Glutamatergic neuron (in vitro differentiated cells): ENCODE measurements at places on chromosomes 7 and 10. TPM values are rescaled to one million over a fixed set of nuclear protein-coding genes. Genes with fewer than 3 reads are reported as not detected.
A peak's percentile ranks its signal among the peaks of the same experiment; 100 is the strongest.

DNA sequence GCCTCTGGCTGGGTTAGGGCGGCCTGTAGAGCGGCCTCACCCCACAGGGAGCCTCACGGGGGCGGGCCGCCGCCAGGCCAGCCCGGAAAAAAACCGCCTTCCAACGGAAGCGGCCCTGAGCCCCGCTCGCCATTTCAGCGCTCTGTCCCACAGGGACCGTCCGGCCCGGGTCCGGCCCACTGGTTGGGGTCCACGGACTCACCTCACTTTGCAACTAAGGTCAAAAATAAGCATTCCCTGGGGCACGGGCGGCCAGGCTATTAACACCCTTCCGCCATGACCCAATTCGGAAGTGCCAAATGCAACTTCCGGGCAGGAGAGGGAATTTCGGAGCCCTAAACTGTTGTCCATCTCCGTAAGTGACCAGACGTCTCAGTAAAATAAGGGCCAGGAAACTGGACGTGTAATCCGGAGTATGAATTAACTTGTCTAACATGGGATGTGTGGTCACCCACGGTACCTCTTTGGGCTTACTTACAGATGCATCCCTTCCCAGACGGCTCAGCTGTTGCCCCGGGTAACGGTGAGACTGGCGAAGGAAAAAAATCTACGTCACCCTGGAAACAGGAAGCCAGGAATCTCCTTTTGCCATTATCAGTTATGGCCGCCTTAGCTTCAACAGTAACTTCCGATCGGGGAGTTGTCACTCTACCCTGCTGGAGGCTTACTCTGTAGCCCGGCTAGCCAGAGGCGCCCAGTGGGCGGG is at the start of gene BBIP1:
Gene BBIP1, minus strand, starts transcription at position 538 of the 706 bp plus-strand sequence. CDS start 1,023 bp downstream, outside the sequence.
- peak; percentile 94 for DNase-seq

GRCh38 chr10:123380491-123381085 is 226.4 kb downstream of the BUB3 start:
- DNase-seq = no peak

DNA sequence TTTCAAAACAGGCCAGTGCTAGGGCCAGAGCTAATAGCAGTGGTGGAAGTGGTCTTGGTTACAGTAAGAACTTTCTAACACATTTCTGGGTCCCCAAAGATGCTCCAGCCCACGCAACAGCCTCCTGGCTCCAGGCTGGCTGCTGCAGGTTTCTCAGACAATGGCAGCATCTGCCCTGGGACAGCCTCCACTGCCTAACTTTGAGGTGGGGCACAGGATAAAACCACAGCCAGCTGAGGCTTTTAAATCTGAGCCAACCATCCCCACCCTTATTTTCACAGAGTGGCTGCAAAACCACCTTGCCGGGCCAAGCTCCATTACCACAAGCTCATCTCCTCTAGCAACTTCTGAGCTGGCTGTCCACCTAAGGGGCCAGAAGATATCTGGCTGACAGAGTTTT is 84.8 kb downstream of the FAM53B start:
- no peak for DNase-seq

DNA sequence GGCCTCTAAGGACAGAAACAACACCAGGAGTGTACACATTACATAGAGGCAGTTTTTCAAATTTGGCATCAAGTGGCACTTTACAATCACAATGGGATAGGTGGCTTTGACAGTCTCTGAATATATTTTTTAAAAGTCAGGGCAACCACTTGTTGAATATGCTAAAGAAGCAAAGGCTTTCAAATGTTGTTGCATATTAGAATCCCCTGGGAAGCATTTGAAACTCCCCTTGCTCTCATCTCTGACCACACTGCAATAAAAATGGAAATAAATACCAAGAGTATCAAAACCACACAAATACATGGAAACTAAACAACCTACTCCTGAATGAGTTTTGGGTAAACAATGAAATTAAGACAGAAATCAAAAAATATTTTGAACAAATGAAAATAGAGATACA is 106.5 kb upstream of the RAB11FIP2 start:
- DNase-seq = no peak

ZP3 gene
- total RNA-seq = 3.4 TPM

DNA sequence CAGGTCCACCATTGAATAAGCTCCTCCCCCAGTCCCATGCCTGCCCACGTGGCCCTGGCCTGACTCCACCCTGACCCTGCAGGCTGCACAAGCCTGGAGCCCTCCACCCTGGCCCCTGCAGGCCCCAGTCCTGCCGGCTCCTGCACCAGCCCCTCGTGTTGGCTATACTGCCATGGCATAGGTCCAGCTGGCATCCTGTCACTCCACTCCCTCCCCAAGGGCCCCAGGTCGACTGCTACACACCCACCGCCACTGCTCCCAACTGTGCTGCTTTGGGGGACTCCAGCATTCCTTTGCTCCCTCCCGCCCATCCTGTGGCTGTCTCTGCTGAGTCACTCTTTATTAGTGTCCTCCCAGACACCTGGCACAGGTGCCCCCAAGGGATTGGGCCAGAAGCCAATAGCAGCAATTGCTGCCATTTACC is 32.4 kb upstream of the HSPA12A start:
- DNase-seq = no peak

CALML5 gene
- not detected for total RNA-seq

GRCh38 chr10:103553743-103554487 is 60.4 kb downstream of the NEURL1 start:
- no peak for DNase-seq

- DNase-seq = no peak
Observed at GRCh38 chr10:32436215-32436614, 9.7 kb upstream of the CCDC7 start.

GRCh38 chr7:148481147-148481526 is 109.4 kb upstream of the C7orf33 start:
- DNase-seq = no peak

GRCh38 chr7:143385891-143386781 is 5.0 kb downstream of the ZYX start:
- DNase-seq = no peak

TMEM229A gene
- not detected for total RNA-seq

DNA sequence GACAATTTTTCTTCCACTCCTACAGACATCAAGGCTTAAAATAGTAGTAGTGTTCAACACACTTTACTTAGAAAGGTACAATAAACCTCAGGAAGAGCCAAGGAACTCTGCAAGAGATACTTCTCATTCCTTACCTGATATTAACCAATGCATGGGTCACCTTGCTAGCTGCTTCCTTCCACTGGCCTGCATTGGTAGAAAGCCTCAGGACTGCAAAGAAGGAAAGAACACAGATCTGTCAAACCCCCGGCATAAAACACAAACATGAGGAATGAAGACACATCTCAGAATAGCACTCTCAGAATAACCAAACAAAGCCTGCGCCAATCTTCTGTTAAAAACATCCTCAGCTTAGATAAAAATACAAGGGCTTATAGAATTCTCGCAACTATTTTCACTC is 96.1 kb upstream of the KCNIP2 start:
- DNase-seq = no peak
